ENCODE measurements at places on chromosomes 12 and 14.

DNA sequence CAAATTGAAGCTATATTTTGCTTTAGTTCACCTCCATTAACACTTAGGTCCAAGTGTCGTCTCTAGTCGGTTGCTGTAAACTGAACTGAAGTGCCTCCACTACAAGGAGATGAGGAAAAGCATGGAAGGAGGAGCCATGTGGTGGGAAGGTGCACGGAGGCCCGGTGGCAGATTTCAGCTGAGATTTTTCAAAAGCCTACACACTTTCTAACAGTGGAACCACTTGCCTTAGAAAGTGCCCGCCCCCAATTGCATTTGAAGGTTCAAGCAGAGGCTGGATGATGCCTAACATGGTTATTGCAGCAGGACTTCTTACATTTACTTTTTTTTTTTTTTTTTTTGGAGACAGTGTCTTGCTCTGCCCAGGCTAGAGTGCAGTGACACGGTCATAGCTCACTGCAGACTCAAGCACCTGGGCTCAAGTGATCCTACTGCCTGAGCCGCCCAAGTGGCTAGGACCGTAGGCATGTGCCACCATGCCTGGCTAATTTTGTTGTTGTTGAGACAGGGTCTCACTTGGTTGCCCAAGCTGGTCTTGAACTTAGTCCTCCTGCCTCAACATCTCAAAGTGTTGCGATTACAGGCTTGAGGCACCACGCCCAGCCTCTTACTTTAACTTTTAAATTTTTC, 27.6 kb downstream of the EML1 start:
- DNase-seq: no peak

- no peak for DNase-seq
Measured at GRCh38 chr12:118183711-118184110, 47.8 kb downstream of the PEBP1 start.

GRCh38 chr14:71181215-71182003, 274.1 kb downstream of the PCNX1 start:
- no peak for DNase-seq

DNA sequence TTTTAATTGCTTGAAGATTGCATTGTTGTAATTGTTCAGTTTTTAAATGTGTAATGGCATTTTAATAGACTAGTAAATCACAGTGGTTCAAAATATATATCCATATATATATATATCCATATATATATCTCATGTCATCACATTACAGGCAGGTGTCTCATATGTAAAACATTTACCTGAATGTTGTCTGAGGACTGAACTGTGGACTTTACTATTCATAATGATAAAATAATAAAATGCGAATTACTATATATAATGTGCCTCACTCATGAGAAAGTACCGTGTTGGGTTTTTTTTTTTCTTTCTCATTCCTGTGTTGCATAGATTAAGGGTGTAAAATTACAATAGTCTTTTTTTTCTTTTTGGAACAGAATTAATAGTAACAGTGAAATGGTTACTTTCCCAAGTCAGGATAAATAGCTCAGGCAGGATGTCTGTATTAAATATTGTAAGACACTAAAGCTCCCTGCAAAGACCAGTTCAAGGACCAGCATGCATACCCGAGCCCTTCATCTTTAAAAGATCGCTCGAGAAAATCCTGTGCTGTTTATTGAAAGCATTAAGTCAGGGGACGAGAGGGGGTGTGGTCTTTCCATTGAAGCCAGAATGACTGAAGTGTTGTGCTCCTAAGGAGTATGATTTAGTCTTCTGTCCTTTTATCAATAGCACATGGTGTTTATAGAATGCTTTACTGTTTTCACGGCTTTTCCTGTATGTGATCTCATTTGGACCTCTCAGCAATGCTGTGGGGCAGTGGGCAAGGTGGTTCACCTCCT, 173.5 kb downstream of the CRADD start:
- DNase-seq: no peak

DNA sequence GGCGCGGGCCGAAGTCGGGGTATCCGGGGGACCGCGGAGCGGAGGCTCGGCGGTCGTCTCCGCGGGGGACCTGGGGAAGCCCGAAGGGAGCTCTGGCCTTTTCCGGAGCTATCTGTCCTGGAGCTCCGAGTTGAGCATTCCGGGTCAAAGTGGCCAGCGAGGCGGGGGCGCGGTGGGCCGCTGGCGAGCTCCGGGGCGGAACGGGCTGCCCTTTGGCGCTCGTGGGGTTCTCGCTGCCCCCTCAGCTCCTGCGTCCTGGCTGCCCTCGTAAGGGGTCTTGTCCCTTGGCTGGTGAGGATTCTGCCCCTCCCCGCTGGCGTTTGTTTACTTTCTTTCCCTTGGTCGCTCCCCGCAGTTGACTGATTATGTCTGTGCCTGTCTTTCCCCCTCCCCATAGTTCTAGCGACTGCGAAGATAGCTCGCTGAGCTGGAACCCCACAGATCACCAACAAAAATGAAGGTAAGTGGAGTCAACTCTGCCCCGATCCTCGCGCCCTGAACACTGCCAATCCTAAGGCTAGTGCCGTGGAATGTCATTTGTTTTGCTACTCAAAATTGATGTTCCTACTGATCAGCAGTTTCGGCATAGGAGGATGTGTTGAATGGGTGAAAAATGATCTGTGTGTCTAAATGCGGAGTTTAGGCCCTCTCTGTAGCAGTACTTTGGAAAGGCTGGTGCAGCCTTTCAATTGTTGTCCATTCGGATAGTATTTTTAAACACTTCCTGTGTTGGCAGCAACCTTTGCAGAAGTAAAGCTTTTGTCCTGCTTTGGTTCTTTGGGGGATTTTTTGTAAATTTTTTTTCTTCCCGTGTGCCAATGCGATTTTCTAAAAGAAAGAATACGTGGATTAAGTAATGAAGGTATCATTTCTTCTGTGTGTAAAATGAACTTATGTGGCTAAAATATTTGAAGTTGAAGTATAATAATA, 1.3 kb downstream of the ARID4A start:
- peak; percentile 72 for DNase-seq

- DNase-seq: peak; percentile 64
Measured at GRCh38 chr14:75280831-75281653, 2.4 kb downstream of the FOS start.

GRCh38 chr12:69925291-69925690, 100.3 kb downstream of the MYRFL start:
- DNase-seq: no peak

DNA sequence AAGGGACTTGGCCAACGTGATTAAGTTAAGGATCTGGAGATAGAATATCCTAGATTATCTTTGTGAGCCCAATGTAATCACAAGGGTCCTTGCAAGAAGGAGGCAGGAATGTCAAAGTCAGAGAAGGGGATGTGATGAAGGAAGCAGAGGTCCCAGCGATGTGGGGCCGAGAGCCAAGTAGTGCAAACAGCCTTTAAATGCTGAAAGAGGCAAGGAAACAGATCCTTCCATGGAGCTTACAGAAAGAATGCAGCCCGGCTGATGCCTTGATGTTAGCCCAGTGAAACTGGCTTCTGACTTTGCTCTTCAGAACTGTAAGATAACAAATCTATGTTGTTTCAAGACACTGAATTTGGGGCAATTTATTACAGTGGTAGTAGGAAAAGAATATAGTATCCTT, 74.9 kb downstream of the NEDD1 start:
- DNase-seq: no peak

GRCh38 chr14:77327111-77327510, 6.3 kb downstream of the GSTZ1 start:
- no peak for DNase-seq

GRCh38 chr12:132218915-132219314, 74.7 kb downstream of the NOC4L start:
- peak; percentile 53 for DNase-seq

DNA sequence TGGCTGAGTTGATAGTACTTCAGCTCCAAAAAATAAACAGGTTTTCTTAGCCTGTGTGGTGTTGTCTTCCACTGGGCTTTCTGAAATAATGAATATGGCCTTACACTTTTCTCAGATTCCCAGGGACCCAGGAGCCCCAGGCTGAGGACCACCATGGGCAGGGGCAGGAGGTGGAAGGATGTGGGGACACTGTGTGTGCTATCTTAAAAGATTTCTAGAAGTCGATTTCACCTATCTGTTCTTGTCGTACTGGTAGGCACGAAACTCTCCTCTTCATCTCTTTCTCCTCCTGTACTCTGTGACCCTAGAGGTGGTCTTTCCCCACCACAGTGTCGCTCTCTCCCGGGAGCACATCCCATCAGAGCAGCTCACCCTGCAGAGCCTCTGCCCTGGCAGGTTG, 107.7 kb upstream of the FKBP4 start:
- no peak for DNase-seq

- no peak for DNase-seq
Measured at GRCh38 chr14:105074601-105075053, 9.4 kb upstream of the GPR132 start.

DNA sequence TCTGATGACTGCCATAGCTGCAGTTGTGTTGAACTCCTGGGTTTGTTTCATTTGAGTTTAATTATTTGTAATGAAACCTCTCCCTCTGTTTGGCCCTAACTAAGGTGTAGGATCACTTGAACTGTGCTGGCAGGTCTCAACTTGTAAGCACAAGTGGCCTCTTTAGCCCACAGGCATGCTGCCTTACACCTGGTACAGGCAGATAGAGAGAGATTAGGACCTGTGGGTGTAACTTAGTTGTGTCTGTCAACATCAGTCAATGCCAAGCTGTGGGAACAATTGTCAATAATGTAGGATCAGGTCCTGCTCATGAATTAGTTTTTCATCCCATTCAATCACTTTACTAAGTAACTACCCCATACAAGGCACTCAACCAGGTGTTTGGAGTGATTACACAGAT, 263.0 kb upstream of the G2E3 start:
- DNase-seq: no peak

- no peak for DNase-seq
Measured at GRCh38 chr14:73977896-73978295, 27.8 kb downstream of the COQ6 start.

- no peak for DNase-seq
Measured at GRCh38 chr14:93109572-93110481, 5.9 kb downstream of the ITPK1 start.

Measured in upper lobe of right lung (tissue), 1 donor.